AG04450 (cell line): ENCODE measurements at places on chromosomes 6 and 20. TPM values are rescaled to one million over a fixed set of nuclear protein-coding genes. Genes with fewer than 3 reads are reported as not detected.
A peak's percentile ranks its signal among the peaks of the same experiment; 100 is the strongest.

- DNase-seq, result no peak
Observed at GRCh38 chr6:82419132-82419581, 55.5 kb downstream of the TPBG start.

GRCh38 chr20:60220706-60221105 is 262.5 kb downstream of the CDH26 start:
- no peak for DNase-seq

- no peak for DNase-seq
Observed at GRCh38 chr6:12718015-12718414, 1.4 kb downstream of the PHACTR1 start.

DNA sequence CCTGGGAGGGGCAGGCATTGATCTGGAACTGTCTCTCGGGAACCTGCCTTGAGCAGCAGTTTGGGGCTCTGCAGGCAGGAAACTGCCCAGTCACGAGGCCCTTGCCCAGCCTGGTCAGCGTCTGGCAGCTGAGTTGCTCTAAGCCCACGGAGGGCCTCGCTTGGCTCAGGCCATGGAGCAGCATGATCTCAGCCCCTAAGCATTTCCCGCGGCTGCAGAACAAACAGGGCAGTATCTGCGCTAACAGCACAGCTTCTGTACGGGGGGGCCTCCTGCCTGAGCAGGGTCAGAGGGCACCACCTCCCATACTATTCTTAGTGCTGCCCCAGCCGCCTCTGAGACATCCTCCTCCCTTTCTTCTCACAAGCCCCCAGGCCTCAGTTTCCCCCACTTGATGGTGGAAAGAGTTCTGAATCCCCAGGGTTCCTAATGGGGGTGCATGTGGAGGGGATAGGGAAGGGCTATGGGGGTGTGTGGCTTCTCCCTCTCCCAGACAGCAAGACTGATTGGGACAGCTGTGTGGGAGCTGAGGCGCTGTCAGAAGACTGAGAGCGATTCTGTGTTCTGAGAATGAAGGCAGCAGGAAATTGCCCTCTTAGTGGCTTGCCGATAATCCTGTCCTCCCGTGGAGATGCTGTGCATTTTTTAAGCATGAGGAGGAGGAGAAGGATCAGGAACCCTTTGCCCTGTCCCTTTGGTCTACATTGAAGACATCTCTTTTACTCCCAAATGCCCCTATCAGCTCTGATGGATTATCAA is 46.4 kb downstream of the MOCS1 start:
- DNase-seq, result peak; percentile 88

DNA sequence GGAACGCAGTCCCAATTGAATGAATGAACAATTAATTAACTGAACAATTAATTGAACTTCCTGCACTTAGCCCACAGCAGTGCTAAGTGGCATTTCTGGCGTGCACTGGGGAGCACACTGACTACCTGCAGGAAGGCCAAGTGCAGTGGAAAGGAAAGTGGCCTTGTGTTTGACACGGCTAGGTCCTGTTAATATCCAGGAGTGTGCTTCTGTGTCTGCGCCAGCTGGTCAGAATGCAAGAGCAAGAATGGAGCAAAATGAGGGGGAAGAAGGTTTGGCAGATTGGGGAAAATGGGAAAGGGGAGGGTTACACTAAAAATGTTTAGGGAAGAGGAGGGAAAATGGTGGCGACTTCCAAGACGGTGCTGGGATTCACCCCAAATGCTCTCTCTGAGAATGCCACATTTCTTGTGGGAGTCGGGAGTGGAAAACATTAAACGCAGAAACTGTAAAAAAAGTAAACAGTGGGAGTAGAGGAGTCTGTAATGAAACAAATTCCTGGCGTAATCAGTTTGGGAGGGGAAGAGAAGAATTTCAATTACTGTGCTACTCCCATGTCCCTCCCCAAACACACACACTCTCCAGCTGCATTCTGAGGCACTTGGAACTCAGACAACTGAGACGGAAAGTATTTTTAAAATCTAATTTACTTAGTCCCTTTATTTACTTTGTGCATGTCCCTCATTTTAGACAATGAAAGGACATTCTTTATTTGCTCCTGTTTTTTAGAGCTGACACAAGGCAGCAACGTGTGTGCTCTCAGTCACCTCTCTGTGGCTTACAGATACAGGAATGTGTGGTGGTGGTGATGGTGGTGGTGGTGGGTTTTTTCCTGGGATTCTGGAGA is 64.1 kb downstream of the CLIC5 start:
- no peak for DNase-seq

GRCh38 chr20:59920944-59921343 is 12.5 kb downstream of the SYCP2 start:
- DNase-seq, result no peak

Gene ABT1
- polyA plus RNA-seq, result 12.8 and 14.9 TPM in 2 replicates

Gene MICA
- polyA plus RNA-seq, result 39.9 and 48.5 TPM in 2 replicates

Gene ANGPT4
- not detected in 2 replicates for polyA plus RNA-seq
